ENCODE measurements at places on chromosomes 6 and 20.

DNA sequence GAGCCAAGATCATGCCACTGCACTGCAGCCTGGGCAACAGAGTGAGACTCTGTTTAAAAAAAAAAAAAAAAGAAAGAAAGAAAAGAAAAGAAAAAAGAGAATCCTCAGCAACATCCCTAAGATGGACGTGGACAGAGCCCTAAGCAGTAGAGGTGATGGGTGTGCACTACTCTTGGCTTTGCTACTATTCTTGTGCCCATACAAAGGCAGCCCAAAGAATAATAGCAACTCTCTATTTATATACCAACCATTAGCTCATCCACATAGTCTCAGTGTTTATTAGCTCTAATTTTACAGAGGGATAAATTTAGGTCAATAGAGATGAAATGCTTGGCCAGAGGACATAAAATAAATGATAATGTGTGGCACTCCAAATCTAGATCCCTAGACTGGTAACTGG lies 62.2 kb downstream of the PERP start:
- no peak for DNase-seq

DNA sequence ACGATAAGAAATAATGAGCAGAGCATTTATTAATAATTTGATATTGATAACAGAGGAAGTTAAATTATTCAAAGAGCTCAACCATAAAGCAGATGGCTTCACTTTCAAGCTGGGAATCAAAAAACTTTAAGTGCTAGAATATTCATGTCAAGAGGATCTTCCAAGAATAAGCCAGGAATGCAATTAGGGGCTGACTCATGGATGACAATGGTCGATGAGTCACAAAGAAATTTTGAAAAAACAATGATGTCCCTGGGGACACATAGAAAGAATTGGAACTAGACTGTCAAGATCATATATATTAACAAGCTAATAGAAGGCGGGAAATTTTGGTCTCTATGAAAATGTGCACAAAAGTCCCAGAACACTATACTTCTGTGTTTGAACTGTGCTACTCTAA lies 304.1 kb downstream of the LAMA2 start:
- DNase-seq, result no peak

GRCh38 chr6:145141572-145141971 lies 593.7 kb downstream of the EPM2A start:
- no peak for DNase-seq

GRCh38 chr6:52925042-52925441 lies 15.5 kb upstream of the GSTA3 start:
- no peak for DNase-seq

GRCh38 chr6:99819853-99820252 lies 174.2 kb downstream of the MCHR2 start:
- no peak for DNase-seq

DNA sequence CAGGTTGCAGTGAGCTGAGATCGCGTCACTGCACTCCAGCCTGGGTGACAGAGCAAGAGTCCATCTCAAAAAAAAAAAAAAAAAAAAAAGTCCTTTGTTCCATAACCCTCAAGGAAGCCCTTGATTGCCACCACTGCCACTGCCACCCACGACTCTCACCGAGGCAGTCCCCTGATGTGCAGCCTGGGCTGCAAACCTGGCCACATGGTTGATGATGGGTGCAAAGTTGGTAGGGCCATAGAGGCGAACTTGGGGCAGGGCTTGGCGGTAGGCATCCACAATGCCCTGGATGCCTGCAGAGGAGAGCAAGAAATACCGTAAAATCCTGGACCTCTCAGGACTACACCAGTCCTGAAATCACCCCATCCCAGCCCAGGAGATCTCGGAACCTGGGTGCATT lies 11.5 kb downstream of the SPAG4 start:
- no peak for DNase-seq

GRCh38 chr20:49140834-49141233 lies 47.3 kb downstream of the STAU1 start:
- no peak for DNase-seq

DNA sequence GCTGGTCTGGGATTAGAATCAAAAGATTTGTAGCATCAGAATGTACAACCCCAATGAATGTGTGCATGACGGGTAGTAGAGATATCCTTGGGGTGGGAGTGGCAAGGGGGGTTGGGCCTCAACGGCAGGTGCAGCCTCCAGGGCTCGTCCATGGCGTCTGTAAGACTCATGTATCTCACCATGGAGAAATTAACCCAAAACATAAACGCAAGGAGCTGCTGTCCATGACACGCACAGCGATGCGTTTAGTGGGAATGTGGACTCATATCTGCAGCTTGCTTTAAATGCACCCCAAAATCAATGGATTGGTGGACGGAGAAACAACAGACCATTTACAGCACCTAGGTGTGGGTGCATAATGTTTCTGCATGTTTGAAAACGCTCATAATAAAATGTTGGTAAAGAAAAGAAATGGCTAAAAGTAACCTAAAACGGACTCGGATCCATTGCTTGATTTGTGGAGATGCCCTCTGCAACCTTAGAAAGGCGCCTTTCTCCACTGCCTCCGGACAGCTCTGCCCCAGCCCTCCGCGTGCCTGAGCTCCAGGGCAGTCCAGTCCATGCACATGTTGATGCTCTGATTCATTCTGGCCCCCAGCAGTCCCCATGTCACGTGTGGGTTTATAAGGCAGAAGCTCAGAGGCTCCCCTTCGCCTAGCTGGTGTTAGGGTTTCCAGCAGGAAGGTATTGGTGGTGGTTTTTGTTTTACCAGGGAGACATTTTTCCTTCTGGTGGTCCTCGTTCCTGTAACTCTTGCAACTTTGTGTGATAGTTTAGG lies 24.5 kb downstream of the PYGB start:
- no peak for DNase-seq

DNA sequence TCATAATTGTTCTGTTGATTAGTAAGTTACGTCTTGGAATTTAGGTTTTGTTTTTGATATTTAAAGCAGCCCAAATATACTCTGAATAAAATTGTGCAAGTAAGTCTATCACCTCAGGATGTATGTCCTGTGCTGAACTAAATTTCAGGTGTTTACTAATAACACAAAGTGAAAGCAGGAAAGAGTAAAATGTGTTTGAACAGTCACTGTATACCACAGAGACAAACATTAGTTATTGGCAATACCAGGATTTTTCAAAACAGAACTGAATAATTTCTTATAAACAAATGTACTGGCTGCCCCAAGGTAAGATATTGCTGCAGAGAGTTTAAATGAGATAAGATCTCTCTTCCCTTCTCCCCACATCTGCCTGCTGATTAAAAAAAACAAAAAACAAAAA lies 404.7 kb upstream of the RUNX2 start:
- DNase-seq, result no peak

DNA sequence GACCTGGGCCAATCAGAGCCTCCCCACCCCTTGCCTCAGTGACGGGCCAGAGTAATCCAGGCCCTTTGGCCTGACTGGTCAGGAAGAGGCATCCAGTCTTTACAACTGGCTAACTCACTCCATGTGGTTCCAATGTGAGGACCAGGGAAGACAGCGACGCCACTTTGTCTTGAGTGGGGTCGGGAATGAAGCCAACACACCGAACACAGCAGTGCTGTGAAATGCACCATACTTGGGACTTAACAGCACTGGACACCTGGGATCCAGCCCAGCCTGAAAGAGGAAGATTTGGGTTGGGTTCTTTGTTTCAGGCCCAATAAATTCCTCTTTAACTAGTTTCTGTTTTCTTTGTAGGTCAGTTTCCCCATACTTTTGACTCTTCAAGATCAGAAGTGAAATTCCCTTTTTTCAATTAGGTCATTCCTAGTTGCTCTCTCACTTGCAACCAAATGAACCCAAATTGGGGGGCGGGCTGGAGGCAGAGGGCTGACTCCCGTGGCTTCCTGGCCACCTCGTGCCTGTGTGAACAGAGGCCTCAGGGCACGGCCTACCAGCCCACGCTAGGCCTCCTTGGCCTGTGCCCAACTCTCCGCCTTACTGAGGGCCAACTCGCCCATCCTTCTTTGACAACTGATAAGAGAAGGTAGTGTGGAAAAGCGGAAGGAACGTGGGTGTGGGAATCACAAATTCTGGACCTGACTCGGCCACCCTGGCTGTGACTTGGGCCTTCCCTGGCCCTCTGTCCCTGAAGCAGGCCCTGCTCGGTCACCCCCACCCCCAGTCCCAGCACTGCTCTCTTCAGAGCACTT lies 17.1 kb downstream of the SULF2 start:
- DNase-seq, result no peak

GRCh38 chr6:96812077-96812703 lies 25.1 kb downstream of the GPR63 start:
- no peak for DNase-seq

GRCh38 chr6:159983641-159984080 lies 14.8 kb downstream of the IGF2R start:
- DNase-seq, result no peak

DNA sequence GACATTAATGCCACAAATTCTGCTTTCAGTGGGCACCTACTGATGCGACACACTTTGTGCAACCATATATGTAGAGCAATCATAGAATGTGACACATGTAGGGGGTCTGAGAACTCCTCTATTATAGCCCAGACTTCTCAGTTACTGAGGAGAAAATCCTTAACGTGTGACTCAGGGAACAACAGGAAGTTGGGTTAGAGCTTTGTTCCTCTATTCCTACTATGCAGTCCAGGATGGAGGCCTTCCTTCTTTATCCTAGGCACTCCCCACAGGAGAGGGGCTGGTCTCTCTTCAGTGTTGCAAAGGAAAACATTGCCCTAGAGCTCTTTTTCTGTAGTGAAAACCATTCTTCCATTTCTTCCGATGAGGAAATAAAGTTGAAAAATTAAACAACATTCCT lies 39.6 kb upstream of the RCAN2 start:
- no peak for DNase-seq

DNA sequence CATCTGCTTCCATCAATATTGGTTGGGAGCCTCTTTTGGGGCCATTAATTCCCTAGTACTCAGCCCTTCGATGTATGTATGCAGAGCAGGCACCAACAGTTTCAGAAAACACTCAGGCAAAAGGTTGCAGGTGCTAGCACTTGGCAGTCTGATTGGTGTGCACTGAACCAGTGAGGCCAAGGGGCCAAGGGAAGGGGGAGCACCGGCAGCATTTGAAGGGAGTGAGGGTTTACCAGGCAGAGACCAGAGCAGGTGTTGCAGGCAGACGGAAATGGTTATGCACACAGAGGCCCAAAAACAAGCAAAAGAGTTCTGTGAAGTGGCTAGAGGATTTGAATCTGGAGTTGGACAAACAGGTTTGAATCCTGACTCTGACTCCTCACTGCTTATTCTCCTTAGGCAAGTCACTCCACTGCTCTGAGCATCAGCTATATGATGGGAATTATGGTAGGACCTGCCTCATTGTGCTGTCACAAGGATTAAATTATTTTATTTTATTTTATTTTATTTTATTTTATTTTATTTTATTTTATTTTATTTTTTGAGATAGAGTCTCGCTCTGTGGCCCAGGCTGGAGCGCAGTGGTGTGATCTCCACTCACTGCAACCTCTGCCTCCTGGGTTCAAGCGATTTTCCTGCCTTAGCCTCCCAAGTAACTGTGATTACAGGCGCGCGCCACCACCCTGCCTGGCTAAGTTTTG lies 58.1 kb upstream of the SHLD1 start:
- no peak for DNase-seq

- DNase-seq, result peak; percentile 61
These were observed 13.9 kb upstream of the ATG5 start for GRCh38 chr6:106339334-106340029.

DNA sequence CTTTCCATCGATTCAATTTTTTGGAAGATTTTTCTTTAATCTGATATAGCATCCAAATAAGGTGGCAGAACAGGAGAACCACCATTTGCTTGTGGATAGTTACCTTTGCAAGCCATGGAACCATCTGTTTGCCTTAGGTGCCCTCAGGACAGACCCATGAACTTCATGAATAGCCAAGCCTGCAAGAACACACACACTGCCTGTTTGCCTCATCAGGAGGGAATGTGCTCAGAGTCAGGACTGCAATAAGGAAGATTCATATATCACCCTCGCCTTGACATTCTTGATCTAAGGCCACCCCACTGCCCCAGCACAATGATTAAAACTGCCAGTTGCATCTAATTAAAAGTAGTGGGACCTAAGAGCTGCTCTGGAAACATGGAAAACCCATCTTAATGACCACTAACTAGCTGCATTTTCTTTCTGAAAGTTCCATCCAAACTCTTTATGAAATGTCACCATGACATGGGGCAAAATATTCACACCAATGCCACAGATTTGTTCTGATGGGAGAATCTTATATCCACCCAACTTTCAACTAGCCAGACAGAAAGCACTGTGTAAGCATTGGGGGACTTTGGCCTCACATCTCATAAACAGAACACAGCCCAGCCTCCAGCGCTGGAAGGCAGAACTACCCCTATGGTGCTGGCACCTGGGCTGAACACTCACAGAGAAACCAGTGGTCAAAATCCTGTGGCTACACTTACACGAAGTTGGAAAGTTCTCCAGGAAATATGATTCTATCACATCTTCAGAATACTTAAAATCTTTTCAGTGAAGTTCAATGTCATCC lies 48.3 kb downstream of the TBXT start:
- no peak for DNase-seq

- DNase-seq, result peak; percentile 29
These were observed 672 bp downstream of the PREX1 start for GRCh38 chr20:48826883-48827771.

DNA sequence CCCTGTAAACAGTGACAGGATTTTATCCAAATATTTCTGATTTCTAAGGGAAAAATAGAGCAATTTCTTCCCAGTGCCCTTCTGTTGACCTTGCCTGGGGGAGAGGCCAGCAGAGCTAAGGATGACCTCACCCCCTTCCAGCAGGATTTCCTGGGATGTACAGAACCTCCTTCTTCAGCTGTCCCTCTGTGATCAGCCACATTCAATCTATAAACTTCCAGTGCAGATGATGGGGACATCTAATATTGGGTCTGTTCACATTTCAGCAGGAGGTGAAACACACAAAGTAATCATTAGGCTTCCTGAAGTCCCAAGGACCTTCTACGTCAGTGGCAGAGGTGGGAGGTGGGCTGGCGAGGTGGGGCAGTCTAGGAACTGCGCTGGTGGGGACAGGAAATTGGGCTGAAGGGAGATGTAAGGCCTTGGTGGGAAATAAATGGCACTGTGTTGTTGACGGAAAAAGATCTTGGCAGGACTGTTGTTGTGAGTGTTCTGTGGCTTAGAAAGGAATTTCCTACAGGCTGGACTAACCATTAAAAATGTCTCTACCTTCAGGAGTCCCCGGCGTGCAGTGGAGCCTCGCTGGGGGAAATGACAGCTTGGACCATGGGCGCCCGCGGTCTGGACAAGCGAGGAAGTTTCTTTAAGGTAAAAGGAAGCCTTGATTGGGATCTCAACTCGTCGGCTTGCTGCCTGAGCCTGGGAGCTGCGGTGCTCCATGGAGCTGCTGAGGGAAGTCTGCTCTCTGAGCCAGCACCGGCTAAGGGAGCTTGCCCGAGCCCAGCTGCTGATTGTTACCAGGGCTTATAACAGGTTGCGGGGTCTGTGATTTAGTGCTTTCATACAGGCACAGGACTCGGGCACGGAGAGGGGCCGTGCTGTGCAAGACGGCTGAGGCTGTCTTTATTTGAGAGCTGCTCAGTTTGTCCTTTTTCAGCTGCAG lies 127.9 kb upstream of the NAA20 start:
- DNase-seq, result no peak

DNA sequence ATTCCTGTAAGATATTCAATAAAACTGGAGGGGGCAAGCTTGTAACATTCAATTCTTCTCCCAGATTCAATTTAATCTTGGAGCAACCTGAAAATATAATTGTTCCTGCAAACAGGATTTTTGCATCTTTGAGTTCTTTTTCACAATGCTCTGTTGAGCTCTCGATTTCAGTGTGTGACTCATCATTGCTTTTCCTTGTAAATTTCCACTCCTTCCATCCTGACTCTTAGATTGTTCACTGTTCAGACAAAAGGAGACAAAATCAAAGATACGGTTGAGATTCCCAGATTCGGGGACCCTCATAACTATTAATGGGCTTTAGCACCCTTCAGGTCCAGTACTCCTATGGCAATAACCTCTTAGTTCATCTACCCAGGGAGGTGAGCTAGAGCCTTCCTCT lies 571.9 kb upstream of the CHD6 start:
- DNase-seq, result no peak

Measured in NCI-H1930 (cell line).